Activated CD8-positive, alpha-beta T cell treated with anti-CD3 and anti-CD28 coated beads, Interleukin-2, amount 10 ng/mL, durations not matched to agents 7 days and 5 days (primary cell): ENCODE measurements at places on chromosomes 16 and 17.

- no peaks in the 10 kb centered on the region for H3K27me3 ChIP-seq
- peaks cover 54% of the 10 kb centered on the region for H3K36me3 ChIP-seq
- DNase-seq = no peak
- H3K4me1 ChIP-seq = peaks cover 69% of the 10 kb centered on the region
These were observed at the start of gene TNFSF13 for GRCh38 chr17:7558544-7559319. TNFSF13 (plus strand) TSS chr17:7558750; CDS start chr17:7559040, 290 bp downstream.

DNA sequence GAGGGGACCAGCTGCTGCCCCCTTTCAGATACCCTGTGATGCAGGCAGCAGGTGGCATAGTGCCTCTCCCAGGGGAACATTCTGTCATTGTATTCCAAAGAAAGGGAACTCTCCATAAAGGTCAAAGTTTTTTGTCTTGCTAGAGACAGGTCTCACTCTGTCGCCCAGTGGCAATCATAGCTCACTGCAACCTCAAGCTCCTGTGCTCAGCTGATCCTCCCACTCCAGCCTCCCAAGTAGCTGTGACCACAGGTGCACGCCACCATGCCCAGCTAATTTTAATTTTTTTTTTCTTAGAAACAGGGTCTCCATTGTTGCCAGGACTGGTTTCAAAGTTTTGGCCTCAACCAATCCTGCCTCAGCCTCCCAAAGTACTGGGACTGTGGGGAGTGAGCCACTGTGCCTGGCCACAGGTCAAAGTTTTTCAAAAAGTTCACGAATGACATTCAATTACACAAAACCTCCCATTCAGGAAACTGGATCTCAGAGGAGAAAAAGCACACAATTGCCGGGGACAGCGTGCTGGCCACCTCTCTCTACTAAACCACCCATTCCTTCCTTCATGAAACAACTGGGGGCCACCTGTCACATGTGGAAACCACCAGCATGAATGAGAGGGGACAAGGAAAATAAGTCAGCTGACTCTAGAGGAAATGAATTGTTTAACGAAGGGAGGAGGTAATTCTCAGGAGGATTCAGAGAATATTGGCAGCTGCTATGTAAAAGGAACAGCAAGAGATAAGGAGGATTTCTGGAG is 80.0 kb downstream of the MARCHF10 start:
- peaks cover 43% of the 10 kb centered on the region for H3K27me3 ChIP-seq

- H3K36me3 ChIP-seq = peaks cover 27% of the 10 kb centered on the region
- no peak overlapping the region for H3K4me3 ChIP-seq
- no peak for DNase-seq
- peaks cover 37% of the 10 kb centered on the region for H3K4me1 ChIP-seq
- H3K27me3 ChIP-seq = no peaks in the 10 kb centered on the region
These were observed 5.5 kb downstream of the MAP2K3 start for GRCh38 chr17:21289902-21290571.

DNA sequence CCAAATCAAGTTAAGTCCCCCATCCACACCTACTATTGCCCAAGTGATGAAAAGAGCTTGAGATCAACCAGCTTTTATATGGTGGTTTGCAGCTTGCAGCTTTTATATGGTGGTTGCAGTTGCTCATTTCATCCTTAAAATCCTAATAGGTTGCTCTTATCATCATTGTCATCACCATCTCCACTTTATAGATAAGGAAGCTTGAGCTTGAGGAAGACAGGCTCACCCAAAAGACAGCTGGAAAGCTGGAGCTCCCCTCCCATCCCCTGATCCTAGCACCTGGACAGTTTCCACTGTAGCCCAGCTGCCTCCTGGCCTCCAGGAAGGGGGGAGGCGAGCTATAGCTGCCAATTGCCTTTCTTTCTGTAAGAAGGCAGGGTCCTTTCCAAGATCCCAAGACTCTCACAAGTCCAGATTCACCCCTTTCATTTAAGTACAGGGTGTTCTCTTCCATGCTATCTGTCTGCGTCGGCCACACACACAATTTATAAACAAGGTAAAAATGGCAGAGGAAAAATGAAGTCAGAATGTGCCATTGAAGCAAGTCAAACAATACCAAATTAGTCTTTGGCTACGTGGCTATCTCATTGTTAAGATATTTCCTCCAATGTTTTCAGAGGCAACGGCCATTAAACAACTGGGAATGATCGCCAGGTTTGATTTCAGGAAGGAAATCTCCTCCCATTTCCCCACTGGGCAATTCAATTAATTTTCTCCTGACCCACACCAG is 63.3 kb downstream of the PECAM1 start:
- H3K4me3 ChIP-seq = no peak overlapping the region
- H3K4me1 ChIP-seq = peaks cover 5% of the 10 kb centered on the region
- no peak overlapping the region for H3K27ac ChIP-seq

GRCh38 chr17:81043725-81044427 is 8.9 kb downstream of the BAIAP2 start:
- H3K4me1 ChIP-seq = peaks cover 4% of the 10 kb centered on the region
- peaks cover 7% of the 10 kb centered on the region for H3K27me3 ChIP-seq
- H3K36me3 ChIP-seq = no peaks in the 10 kb centered on the region
- no peak overlapping the region for H3K4me3 ChIP-seq

GRCh38 chr17:40314584-40314956 is 5.6 kb downstream of the RARA start:
- H3K27me3 ChIP-seq = no peaks in the 10 kb centered on the region
- peaks cover 36% of the 10 kb centered on the region for H3K4me1 ChIP-seq
- peaks cover 19% of the 10 kb centered on the region for H3K36me3 ChIP-seq

- H3K27ac ChIP-seq = no peak overlapping the region
- peaks cover 23% of the 10 kb centered on the region for H3K4me1 ChIP-seq
- peaks cover 2% of the 10 kb centered on the region for H3K27me3 ChIP-seq
- H3K36me3 ChIP-seq = no peaks in the 10 kb centered on the region
These were observed 9.6 kb upstream of the LPCAT2 start for GRCh38 chr16:55499281-55499680.

DNA sequence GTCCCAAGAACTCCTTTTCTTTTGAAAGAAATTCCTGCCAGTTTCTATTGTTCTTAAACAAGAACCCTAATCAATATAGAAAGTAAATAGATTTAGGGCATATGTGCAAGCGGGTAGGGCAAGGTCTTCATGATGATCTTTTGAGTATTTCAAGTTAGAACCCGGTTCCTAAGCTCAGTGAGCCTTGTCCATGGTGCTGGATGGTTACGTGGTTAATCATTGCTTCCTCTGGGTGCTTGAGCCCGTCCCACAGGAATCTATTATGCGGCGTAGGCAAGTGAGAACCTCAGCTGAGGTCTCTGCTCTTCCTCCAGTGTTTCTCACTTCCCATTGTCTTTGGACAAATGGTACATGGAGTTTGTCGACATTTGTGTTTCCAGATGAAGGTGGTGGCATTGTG is 580.8 kb upstream of the EEF2KMT start:
- no peak overlapping the region for H3K27ac ChIP-seq
- DNase-seq = no peak
- H3K4me3 ChIP-seq = no peak overlapping the region
- H3K4me1 ChIP-seq = no peaks in the 10 kb centered on the region

GRCh38 chr17:36778448-36778847 is 158.8 kb upstream of the LHX1 start:
- H3K36me3 ChIP-seq = no peaks in the 10 kb centered on the region
- no peaks in the 10 kb centered on the region for H3K4me1 ChIP-seq
- H3K27ac ChIP-seq = no peak overlapping the region
- DNase-seq = no peak

GRCh38 chr17:59335685-59336084 is 4.2 kb downstream of the YPEL2 start:
- H3K27ac ChIP-seq = no peak overlapping the region
- no peak overlapping the region for H3K4me3 ChIP-seq
- peaks cover 24% of the 10 kb centered on the region for H3K4me1 ChIP-seq
- peaks cover 3% of the 10 kb centered on the region for H3K27me3 ChIP-seq

- no peaks in the 10 kb centered on the region for H3K4me1 ChIP-seq
- no peaks in the 10 kb centered on the region for H3K27me3 ChIP-seq
- DNase-seq = no peak
- peaks cover 5% of the 10 kb centered on the region for H3K36me3 ChIP-seq
- H3K4me3 ChIP-seq = no peak overlapping the region
These were observed 62.9 kb upstream of the COX10 start for GRCh38 chr17:14006249-14006942.

GRCh38 chr17:73641826-73642600 is 2.2 kb downstream of the SDK2 start:
- peaks cover 22% of the 10 kb centered on the region for H3K27me3 ChIP-seq
- peaks cover 22% of the 10 kb centered on the region for H3K4me1 ChIP-seq
- no peak overlapping the region for H3K27ac ChIP-seq
- DNase-seq = no peak
- peaks cover 3% of the 10 kb centered on the region for H3K36me3 ChIP-seq

- H3K4me1 ChIP-seq = peaks cover 3% of the 10 kb centered on the region
- H3K36me3 ChIP-seq = peaks cover 13% of the 10 kb centered on the region
- peak; percentile 60 for DNase-seq
- H3K27ac ChIP-seq = peak overlapping the region; percentile 61
These were observed 3.0 kb upstream of the CHD3 start for GRCh38 chr17:7885367-7886226.

DNA sequence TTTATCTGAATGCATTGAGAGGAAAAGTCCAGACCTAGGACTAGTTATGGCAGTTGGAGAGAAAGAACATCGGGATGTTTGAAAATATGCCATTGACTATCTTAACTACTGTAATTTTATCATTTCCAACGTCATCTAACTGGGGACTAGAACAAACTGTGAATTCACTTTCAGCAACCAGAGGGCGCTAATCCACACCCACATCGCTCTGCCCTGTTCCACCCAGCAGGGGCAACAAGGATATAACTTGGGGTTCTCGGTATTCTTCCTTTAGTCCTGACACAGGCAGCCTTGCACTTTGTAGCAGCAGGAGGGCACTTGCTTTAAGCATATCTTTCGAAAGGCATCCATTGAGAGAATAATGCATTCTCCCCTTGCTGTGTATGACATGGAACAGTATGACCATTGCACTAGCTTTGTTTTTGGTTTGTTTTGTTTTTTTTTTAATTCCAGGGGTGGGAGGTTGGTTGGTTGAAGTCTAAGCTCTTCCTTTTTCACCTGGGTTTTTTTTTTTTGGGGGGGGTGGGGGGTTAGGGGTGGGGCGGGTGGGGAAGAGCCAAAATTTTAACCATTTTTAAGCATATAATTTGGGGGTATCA is 31.5 kb downstream of the SIAH1 start:
- peak; percentile 80 for DNase-seq
- peaks cover 69% of the 10 kb centered on the region for H3K36me3 ChIP-seq
- no peaks in the 10 kb centered on the region for H3K27me3 ChIP-seq
- peak overlapping the region; percentile 62 for H3K27ac ChIP-seq
- peaks cover 7% of the 10 kb centered on the region for H3K4me1 ChIP-seq

DNA sequence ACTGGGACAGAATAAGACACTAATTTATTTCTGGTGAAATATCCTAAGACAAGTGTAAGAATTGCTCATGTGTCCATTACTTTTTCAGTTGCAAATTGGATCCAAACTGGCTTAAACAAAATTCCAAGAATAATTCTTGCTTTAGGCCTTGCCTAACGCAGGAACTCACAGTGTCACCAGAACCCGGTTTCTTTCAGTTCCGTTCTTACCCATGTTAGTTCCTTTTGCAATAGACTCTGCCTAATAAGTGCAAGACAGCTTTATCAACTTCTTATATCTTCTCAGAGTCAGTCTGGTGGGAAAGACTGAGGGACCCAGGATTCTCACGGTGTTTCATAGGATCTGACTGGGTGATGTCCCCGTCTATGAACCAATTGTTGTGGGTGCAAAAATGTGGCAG is 24.7 kb downstream of the GDE1 start:
- H3K36me3 ChIP-seq = peaks cover 16% of the 10 kb centered on the region
- no peak overlapping the region for H3K27ac ChIP-seq
- no peak for DNase-seq
- H3K4me1 ChIP-seq = peaks cover 13% of the 10 kb centered on the region
- H3K4me3 ChIP-seq = no peak overlapping the region

GRCh38 chr16:75280331-75280804 is 28.9 kb upstream of the BCAR1 start:
- no peak overlapping the region for H3K4me3 ChIP-seq
- H3K4me1 ChIP-seq = no peaks in the 10 kb centered on the region
- H3K27ac ChIP-seq = no peak overlapping the region
- H3K27me3 ChIP-seq = peaks cover 53% of the 10 kb centered on the region

DNA sequence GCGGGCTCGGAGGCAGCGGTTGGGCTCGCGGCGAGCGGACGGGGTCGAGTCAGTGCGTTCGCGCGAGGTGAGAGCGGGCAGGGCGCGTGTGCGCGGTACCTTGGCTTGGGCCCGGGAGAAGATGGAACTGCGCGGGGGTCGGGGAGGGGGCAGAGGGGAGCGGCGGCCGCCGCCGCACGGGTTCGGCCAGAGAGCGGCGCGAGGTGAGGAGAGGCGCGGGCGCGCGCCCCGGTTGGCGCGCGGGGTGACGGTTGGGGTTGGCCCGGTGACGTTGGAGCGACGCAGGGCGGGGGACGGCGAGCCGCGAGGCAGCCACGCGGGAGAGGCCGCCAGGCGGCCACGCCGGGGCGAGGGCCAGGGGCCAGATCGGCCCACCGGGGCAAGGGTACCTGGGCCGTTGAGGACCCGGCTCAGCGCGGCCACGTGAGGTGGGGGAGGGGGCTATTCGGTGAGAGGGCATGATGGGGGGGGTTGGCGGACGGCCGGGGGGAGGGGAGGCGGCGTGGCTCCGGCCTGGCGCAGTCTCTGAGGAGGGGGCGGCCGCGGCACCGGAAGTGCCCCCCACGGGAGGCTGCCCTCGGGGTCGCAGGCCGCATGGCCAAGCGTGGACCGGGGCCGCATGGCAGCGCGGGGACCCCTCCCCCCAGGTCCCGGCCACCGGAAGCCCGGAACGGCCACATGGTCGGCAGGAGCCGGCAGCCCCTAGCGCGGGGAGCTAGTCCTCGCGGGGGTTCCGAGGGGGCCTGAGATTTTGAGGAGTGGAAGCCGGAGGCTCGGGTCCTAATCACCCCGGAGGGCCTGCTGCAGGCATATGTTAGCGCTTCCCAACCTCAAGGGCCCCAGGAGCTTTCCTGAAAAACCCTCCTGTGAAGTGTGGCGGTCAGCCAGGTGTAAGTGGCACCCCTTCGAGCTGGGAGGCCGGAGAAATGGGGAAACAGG is 527 bp downstream of the EIF5A start:
- H3K36me3 ChIP-seq = peaks cover 45% of the 10 kb centered on the region
- peaks cover 46% of the 10 kb centered on the region for H3K4me1 ChIP-seq
- no peaks in the 10 kb centered on the region for H3K27me3 ChIP-seq

GRCh38 chr16:90032674-90033331 is 13.5 kb upstream of the DBNDD1 start:
- H3K27ac ChIP-seq = no peak overlapping the region
- no peaks in the 10 kb centered on the region for H3K27me3 ChIP-seq
- no peak overlapping the region for H3K4me3 ChIP-seq
- H3K36me3 ChIP-seq = peaks cover 5% of the 10 kb centered on the region

- H3K36me3 ChIP-seq = no peaks in the 10 kb centered on the region
- H3K27me3 ChIP-seq = peaks cover 30% of the 10 kb centered on the region
- H3K4me3 ChIP-seq = no peak overlapping the region
- peaks cover 7% of the 10 kb centered on the region for H3K4me1 ChIP-seq
These were observed 6.2 kb downstream of the SLC13A5 start for GRCh38 chr17:6706996-6707395.

GRCh38 chr16:1309888-1310831 is 724 bp downstream of the UBE2I start:
- peak overlapping the region; percentile 94 for H3K27ac ChIP-seq
- H3K4me1 ChIP-seq = peaks cover 49% of the 10 kb centered on the region
- H3K27me3 ChIP-seq = no peaks in the 10 kb centered on the region
- H3K4me3 ChIP-seq = peak overlapping the region; percentile 97
- H3K36me3 ChIP-seq = peaks cover 26% of the 10 kb centered on the region
